NCI-H2171 treated with DMSO at 0.1 percent for 48 hours (cell line): ENCODE measurements at places on chromosomes 6 and 20.

- no peak for DNase-seq
Measured at GRCh38 chr6:4575714-4576113, 200.5 kb upstream of the CDYL start.

DNA sequence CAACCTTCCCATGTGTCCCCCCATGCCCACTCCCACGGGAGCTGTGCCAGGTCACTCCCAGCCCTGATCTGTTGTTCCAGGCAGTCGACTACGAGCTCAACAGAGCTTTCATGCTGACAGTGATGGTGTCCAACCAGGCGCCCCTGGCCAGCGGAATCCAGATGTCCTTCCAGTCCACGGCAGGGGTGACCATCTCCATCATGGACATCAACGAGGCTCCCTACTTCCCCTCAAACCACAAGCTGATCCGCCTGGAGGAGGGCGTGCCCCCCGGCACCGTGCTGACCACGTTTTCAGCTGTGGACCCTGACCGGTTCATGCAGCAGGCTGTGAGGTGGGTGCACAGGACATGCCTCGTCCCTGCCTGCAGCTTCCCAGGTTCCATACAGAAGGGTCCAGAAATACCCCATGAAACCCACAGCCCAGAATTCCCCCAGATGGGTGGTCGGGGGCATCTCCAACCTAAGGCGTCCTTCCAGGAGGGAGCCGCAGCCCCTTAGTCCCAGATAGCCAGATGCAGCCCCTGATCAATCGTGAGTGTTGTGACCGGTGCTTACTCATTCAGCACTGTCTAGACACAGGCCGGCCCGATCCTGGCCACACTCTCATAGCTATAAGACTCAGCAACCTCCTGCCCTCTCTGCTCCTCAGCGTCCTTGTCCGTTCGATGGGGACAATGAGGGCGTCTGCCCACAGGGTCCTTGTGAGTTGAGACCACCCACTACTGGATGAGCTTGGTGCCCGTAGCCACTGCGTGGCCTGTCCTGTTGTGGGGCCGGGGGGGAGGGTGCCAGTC, 142.1 kb downstream of the TAF4 start:
- no peak for DNase-seq

DNA sequence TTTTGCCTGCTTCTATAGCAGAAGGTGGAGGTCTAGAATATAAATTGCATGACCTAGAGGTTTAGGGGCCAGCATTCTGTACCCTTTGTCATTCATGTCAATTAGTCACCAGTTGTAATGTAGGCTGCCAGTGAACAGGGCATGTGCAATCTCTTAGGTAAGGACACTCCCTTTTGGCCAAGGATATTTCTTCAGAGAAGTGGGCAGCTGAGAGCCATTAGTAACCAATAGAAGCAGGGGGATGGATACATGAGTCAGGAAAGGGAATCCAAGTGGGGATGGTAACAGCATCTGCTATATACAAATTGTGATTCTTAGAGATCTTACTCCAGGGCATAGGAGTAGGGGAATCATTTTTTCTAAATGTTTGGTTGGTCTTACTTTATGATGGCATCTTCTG, 494.2 kb upstream of the JAG1 start:
- no peak for DNase-seq

GRCh38 chr6:2482773-2483172, 237.4 kb upstream of the GMDS start:
- no peak for DNase-seq

DNA sequence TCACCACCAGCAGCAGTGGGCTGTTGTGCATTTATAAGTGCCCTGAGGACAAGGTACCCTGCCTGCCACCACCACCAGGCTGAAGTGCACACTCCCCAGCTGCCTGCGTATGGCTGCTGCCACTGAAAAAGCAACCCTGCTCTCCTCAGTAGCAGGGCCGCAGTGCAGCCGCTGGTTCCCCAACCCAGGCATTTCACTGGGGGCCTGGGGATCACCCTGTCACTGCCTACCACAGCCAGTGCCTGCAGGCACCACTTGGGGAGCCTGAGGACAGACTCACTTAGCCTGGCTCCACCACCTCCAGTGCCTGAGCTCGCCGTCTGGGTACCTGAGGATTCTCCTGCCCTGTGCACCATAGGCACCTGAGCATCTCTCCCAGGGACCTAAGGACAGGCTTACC, 215.6 kb downstream of the PACRG start:
- DNase-seq = no peak

- no peak for DNase-seq
Measured at GRCh38 chr6:164455835-164456234, 853.6 kb downstream of the C6orf118 start.

- DNase-seq = no peak
Measured at GRCh38 chr20:48471176-48471575, 356.6 kb downstream of the PREX1 start.

DNA sequence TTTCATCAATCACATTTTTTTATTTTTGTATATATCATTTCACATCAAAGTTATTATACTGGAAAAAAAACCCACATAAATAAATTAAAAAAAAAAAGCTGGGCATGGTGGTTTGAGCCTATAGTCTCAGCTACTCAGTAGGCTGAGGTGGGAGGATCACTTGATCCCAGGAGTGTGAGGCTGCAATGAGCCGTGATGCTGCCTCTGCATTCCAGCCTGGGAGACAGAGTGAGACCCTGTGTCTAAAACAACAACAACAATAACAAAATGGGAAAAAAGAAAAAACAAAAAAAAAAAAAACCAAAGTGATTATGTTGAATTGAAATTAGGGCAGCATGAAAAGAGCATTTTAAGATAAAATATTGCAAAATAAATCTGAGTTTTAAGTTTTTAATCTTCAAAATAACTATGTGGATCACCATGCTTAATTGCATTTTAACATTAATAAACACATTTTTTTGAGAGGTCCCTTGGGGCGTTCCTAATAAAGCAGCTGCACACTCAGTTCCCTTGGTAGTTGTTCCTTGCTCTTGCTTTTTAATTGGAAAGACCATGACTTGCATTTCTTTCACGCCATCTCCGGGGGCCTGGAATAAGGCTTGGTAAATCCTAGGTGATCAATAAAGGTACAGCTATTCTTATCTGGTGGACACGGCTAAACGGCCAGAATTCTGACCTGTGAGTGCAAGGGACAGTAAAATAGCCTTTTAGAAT, 15.1 kb downstream of the NOX3 start:
- DNase-seq = peak; percentile 64

DNA sequence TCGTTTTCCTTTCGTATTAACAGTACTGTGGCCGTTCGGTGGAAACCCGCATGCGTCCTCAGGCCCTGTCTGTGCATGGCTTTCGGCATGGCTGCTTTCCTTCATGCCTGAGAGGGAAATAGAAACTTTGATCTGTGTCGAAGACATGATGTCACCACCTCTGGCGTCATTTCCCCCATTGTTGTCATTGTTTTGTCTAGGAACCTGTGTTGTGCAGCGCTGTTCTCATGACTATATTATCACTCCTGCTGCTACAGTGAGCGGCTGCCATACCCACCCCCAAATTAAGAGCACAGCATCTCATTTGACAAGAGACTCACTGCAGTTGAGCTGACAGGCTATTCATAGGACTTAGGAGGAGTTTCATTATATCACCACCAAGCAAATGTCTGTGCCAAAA, 172.3 kb downstream of the TMEM242 start:
- DNase-seq = no peak

DNA sequence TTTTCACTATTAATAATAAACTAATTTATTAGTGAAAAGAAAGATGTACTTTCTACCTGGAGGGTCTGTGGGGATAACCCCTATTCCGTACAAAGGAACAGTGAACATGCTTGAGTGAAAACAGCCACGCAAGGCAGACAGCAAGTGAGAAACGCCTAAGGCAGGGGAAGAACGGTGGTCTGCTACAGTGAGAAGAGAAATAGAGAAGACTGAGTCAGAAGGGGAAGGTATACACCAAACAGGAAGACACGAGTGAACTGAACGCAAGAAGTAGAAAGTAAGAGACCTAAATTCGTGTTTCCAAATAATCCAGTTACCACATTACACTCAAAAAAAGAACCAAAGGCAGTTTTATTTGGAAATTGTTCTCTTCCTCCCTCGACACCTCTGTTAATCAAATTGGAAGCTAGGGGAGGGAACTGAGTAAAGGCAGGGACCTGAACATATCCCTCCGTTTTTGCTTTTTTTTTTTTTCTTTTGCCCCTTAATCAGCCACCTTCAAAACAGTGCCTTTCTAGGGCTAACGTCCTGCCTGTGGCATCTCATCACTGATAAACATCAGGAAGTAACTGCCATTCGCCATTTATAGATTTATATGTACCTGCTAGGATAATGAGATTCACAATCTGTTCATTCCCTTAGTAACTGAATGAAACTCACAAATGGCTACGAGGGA, 48.9 kb downstream of the ATXN1 start:
- no peak for DNase-seq

DNA sequence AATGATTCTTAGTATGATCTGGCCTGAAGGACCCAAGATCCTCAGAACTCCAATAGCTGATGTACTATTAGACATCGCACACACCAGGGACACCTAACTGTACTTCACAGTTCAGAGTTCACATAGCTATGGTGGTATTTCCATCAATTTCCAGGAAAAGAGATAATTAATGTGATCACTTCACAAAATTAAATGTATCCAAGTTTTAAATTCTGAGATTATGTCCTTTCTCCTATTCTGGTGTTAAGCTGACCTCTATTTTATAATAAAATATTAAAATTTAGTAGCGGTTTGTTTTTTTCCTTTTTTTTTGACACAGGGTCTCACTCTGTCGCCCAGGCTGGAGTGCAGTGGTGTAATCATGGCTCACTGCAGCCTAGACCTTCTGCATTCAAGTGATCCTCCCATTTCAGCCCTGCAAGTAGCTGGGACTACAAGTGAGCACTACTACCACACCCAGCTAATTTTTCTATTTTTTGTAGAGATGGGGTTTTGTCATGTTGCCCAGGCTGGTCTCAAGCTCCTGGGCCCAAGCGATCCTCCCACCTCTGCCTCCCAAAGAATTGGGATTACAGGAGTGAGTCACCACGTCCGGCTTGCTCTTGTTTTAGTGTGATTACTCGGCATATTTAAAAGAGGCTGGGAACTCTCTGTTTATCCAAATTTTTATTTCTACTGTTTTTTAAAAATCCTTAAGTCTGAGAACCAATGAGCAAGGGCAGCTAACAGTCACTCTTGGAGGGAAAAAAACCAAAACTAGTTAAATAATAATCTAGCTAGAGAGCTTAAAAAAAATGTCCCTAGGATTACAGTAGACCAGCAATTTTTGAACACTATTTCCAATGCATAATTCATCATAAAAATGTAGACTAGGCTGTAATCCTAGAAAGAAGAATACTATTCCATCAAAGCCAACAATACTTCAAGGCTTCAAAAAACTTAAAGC, 16.0 kb downstream of the KIF13A start:
- DNase-seq = no peak

DNA sequence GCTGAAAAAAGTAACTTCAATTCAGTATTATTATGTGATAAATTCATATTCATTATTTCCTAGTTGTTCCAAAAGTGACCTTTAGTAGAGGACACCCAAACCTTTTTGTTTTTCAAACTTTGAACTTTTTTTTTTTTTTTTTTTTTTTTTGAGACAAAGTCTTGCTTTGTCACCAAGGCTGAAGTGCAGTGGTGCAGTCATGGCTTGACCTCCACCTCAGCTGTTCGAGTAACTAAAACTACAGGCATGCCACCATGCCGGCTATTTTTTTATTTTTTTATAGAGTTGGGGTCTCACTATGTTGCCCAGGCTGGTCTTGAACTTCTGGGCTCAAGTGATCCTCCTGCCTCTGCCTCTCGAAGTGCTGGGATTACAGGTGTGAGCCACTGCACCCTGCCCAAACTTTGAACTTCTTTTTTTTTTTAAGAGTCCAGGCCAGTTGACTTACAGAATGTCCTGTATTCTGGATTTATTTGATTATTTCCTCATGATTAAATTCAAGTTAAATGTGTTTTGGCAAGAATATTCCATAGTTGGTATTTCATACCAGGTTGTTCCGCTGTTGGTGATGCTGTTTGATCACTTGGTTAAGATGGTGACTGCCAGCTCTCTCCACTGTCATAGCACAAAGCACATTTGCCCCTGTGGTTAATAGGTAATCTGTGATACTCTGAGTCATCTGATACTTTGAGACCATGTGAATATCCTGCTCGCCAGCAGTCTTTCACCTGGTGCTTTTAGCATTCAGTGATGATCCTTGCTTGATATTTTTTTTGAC, 48.0 kb downstream of the VAPB start:
- peak; percentile 17 for DNase-seq

DNA sequence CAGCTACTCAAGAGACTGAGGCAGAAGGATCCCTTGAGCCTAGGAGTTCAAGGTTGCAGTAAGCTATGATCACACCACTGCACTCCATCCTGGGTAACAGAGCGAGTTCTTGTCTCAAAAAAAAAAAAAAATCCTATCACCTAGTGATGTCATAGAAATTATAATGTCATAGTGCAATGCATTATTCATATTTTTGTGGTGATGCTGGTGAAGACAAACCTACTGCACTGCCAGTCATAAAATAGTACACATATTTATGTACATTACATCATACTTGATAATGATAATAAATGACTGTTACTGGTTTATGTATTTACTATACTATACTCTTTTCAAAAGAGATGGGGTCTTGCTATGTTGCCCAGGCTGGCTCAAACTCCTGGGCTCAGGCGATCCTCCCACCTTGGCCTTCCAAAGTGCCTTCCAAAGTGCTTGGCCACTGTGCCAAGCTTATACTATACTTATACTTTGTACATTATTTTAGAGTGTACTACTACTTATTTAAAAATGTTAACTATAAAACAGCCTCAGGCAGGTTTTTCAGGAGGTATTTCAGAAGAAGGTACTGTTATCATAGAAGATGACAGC, 26.6 kb downstream of the ENPP3 start:
- no peak for DNase-seq

- DNase-seq = no peak
Measured at GRCh38 chr6:156954191-156954590, 177.0 kb downstream of the ARID1B start.

GRCh38 chr20:20731000-20731944, 18.8 kb upstream of the RALGAPA2 start:
- DNase-seq = no peak

- no peak for DNase-seq
Measured at GRCh38 chr6:25735261-25735660, 19.3 kb upstream of the SLC17A4 start.

DNA sequence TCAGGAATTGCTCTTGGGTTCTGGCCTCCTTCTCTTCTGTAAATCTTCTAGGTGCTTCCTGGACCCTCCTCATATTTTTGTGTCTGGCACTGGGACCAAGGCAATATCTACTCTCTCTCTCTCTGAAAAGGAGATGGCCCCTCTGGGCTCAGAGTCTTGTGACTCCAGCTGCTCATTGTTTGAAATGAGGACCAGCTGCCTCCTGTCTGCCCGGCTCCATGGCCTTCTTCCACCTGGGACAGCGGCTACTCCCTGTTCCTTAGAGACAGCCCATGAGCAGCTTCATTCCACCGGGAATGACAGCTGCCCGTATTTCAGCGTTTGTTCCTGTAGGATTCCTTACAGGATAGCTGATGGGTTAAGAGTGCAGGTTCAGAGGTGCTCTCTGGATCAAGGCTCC, 2.9 kb downstream of the TGM3 start:
- DNase-seq = no peak

GRCh38 chr6:31665501-31666336, at the start of gene CSNK2B:
TSS of gene CSNK2B (plus strand) at chr6:31666080. CDS start at chr6:31666832, 752 bp downstream.
- peak; percentile 99 for DNase-seq
